ENCODE measurements at places on chromosomes 7 and 10.
A peak's percentile ranks its signal among the peaks of the same experiment; 100 is the strongest.

DNA sequence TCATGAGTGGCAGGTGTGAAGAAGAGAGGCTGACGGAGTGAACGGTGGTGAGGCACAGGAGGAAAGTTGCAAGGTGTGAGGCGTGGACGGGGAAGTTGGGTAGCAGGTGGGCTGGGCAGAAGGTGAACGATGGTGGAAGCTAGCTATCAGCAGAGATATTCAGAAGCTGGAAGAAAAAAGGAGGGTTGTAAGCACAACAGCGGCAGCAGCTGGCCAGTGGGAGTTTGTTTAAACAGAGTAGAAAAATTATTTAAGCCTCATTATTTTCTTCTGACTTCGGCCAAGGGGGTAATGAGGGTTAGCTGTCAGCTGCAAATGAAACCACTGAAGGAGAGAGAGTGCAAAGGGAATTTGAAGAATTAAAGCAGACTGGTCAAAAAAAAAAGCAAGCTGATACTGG, 62.1 kb upstream of the PRKAR2B start:
- DNase-seq = no peak

DNA sequence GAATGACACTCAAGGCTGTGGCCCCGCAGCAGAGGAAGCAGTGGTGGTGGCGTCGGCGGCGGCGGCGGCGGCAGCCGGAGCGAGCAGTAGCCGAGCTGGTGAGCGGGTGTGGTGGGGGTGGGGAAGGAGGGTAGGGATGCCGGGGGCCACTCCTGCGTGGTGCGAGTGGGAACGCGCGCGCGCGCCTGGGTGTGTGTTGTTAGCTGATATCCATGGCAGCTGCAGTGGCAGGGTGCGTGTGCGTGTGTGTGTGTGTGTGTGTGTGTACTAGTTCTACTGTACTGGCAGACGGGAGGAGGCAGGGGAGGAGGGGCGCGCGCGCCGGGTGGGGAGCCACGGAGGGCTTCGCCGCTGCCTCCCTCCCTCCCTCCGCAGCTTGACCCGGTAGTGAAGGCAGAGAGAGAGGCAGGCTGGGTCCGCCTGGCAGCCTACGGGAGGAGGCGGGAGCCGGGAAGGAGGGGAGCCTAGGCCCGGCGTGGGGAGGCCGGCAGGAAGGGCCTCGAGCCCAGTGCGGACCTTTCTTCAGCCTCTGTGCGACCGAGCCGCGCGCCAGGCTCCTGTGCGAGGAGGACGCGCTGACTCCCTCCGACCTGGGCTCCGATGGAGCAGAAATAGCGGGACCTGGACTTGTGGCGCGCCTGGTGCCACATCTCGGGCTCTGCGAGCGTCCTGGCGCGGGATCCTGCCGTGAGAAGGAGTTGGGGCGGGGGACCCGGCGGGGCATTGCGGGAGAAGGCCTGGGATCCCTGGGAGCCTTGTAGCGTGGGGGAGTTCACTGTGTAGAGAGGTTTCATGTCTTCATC, at the start of gene MAGI2:
MAGI2 (minus strand) TSS at position 110 of the 803 bp plus-strand sequence. CDS start 347 bp downstream, outside the sequence.
- DNase-seq = peak; percentile 75

- DNase-seq = no peak
Observed at GRCh38 chr7:132815130-132815529, 238.9 kb upstream of the PLXNA4 start.

- DNase-seq = no peak
Observed at GRCh38 chr7:112792441-112792840, 2.2 kb upstream of the TMEM168 start.
